ENCODE measurements at places on chromosomes 4 and X.

- DNase-seq: no peak
These were observed 10.7 kb upstream of the HCCS start for GRCh38 chrX:11100281-11101035.

DNA sequence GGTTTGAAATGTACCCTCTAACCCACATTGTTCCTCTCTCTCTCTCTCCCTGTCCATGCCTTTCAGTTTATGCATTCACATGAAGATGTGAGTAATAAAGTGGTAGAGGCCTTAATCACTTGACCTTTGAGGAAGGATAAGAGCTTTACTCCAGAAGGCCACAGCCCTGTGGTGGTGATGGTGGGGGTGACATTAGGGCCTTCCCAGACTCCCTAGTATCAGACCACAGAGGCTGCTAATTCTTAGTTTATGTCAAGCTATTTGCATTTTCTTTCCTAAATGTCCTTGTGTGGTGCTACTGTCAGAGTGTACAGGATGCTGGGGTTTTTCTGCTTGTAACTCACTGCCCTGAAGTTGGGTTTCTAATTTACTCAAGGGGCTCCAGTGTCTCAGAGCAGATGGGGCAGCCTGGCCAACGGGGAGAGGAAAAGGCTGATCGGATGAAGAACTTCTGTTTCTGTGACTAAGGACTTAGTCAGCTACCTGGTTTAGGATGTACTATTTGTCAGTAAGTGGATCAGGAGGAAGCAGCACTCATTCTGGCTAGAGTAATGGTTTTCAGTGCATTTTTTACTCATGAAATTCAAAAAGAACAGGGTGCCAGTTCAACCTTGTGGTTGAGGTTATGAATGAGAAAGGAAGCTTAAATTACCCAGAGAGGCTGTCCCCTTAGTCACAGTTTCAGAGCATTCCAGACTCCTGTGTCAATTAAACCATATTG, 509.6 kb upstream of the DIPK2B start:
- DNase-seq: no peak

DNA sequence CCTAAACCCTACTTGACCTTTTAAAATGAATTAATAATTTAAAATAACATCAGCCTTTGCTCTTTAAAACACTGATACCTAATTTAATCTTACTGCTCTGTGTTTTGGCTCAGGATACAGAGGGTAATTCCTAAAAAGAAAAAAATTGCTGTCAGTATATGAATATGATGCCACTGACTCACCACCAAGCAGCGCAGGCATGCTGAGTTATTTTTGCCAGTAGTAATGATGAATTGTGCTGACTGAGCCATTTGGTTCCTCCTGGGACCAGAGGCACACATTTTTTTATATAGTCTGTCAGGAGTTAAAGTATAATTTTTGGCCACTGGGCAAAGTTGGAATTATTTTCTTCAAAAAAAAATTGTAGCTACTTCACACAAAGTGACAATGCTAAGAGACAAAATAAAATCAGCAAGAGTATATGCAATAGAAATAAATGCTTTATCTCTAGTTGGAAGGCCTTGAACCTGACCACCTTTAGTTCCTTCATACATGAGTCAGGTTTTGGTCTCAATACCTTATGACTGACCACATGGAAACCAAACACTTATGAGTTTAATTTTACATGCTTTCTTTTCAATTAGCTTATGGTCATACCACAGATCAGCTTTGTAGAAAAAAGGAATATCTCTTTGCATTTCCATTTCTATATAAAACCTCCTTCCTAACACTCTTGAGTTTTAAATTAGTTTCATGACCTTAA, 115.1 kb downstream of the PPP3CA start:
- peak; percentile 30 for DNase-seq

DNA sequence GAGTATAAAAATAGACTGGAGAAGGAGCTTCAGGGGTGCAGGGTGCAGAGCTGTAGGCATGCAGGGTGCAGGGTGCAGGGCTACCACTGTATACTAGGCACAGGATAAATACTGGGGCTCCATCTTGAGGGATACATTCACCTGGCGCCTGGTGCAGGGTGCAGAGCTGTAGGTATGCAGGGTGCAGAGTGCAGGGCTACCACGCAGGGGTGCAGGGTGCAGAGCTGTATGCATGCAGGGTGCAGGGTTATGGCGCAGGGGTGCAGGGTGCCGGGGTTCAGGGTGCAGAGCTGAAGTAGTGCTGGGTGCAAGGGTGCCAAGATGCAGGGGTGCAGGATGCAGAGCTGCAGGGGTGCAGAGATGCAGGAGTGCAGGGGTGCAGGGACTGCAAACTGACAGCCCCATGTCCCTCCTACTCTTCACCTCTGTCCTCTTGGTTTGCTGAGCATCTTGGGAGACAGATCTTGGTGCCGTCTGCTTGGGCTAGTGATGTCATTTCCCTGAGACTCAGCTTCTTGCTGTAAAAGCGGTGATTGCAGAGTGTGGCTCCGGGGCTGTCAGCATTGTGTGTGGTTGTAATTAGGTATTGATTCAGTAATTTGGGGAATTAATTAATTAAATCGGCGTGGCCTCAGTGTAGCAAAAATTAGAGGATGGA, 91.2 kb downstream of the ADRA2C start:
- no peak for DNase-seq

- DNase-seq: no peak
These were observed 2308.1 kb upstream of the AGA start for GRCh38 chr4:179750374-179750773.

DNA sequence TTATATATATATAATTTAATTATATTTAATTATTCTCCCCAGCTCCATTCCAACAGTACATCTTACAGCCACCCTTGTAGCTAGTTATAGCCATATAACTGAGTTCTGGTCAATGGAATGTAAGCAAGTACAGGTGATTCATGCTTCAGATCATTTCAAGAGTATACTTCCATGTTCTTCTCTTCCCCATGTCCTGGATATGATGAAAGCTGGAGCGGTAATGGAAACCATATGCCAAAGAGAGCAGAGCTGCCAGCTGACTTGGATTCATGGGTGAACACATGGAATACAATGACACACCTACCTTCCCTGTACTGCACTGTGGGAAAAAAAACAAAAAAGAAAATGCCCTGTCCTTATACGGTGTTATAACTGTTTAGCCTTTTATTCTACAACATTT, 17.5 kb upstream of the CORIN start:
- no peak for DNase-seq

DNA sequence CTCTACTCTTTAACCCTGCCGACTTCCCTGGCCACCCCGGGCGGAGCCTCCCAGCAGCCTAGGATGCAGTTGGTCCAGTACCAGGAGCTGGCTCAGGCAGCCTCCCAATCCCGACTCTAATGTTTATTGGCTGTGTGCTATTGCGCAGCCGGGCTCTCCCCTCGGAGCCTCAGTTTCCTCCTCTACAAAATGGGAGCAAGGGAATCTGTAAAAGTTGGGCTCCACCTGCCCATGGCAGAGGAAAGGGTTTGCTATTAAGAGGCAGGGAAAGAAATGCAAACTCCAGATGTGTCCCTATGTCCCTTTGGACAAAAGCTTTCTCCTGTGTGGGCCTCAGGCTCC, 140.8 kb upstream of the PJA1 start:
- DNase-seq: no peak

DNA sequence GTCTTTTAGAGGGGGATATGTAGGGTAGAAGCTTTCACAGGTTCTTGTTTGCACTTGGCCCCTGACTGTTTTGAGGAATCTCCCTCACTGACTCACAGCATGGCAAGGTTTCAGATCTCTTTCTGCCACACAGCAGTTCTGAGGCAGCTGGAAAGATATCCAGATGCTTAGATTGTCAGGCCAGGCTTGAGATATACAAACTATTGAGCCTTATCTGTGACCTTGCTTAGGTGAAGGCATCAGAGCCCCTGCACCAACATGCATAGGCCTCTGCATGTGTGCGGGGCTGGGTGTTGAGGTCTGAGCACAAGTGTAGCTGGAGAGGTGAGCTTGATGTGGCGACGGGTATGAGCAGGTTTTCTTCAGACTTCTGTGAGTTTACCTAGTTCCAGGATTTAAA, 80.9 kb upstream of the MSANTD1 start:
- DNase-seq: no peak

GRCh38 chr4:159047478-159048165, 55.3 kb upstream of the RAPGEF2 start:
- no peak for DNase-seq

DNA sequence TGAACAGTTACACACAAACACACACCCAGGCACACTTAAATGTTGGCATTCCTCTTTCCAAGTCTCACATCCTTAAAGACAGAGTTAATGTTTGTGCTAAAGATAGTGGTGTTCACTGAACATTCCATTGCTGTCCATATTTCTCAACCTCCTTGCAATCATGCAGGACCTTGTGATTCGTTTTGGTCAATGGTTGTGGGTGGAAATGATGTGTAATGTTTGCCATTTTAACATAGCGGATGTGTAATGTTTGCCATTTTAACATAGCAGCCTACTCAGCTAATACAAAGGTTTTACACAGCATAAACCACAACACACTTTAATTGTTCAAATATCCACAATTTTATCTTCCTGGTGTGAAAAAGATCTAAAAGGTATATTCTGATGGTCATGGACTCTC, 93.9 kb downstream of the CEP44 start:
- no peak for DNase-seq

DNA sequence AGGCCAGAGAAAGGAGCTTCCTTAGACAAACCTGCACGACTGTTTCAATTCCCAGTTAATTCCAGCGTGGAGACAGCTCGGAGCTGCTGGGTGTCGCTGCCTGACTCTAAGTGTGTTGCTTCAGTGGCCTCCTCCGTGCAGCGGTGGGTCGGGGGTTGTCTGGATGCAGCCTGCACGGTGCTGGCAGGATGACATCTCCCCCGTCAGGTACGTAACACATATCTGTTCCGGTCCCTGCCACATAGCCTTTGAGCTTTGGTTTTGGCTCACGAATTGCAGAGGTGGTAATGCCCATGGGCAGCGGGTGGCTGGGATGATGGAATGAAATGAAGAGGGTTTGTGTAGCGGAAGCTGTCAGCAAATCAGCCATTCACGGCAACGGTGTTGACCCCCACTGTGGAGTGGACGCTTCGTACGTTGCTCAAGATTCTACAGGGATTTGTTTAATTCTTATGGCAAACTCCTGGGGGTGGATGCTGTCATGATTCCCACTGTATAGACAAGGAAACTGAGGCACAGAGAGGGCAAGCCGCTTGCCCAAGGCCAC, 33.7 kb upstream of the HMX1 start:
- peak; percentile 76 for DNase-seq

DNA sequence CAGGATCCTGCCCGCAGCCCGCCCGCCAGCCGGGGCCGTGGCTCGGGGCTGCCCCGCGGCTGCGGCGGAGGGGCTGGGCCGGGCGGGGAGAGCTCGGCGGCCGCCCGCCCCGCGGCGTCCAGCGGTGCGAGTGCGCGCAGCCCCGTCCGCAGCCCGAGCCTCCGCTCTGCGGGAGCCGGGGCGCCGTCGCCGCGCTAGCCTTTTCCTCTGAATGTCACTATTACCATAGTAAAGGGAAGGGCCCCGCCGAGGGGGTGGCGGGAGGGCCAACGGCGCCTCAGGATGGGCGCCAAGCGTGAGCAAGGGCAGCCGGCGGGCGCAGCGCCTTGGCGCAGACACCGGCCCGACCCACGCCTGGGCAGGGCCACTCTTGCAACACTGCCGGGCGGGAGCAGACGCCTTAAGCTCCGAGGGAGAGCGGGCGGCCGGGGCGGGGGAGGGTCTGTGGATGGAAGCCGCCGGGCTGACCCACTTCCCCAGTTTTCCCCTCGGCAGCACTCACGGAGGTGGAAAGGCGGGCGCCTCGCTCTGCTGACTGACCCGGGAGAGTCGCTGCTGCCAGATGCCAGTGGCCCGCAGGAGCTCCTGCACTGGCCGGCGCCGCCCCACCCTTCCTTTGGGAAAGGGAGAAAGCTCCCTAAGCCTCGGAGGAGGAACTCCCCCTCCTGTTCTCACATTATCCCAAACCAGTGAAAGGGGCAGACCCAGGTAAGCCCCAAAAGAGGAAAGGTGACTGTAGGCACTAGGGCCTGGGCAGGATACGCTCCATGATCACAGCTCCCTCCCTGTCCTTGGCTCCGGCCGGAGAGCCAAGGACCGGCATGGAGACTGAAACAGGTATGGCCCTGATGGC, 329.4 kb downstream of the HNRNPD start:
- peak; percentile 19 for DNase-seq

DNA sequence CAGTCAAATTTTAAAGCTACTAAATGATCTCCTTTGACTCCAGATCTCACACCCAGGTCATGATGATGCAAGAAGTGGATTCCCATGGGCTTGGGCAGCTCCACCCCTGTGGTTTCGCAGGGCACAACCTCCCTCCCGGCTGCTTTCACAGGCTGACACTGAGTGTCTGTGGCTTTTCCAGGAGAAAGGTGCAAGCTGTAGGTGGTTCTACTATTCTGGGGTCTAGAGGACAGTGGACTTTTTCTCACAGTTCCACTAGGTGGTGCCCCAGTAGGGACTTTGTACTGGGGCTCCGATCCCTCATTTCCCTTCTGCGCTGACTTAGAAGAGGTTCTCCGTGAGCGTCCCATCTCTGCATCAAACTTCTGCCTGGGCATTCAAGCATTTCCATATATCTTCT, 845.2 kb downstream of the PCDH18 start:
- no peak for DNase-seq

GRCh38 chr4:138698641-138699040, 316.9 kb upstream of the NOCT start:
- DNase-seq: no peak

- no peak for DNase-seq
These were observed 12.3 kb upstream of the ENOX2 start for GRCh38 chrX:130915302-130915701.

- no peak for DNase-seq
These were observed 247.2 kb upstream of the MTMR8 start for GRCh38 chrX:64642482-64642881.

- peak; percentile 84 for DNase-seq
These were observed 40.1 kb upstream of the SETD7 start for GRCh38 chr4:139596034-139596683.

DNA sequence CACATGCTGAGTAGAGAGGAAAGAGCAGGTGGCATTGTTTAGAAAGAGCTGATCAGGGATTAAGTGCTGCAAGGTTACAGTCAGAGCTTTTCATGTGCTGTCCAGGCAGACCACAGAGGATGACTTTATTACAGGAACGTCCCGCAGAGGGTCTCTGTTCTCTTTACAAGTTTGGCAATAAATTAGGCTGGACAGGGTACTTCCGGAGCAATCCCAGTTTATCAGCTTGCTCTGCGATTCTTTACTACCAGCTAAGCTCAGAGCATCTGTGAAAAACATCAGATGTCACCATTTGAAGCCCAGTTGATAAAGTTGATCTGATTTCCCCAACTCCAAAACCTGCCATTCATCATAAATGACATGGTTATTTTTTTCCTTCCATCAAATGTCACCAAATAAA, 633.1 kb downstream of the NLGN4X start:
- DNase-seq: no peak

GRCh38 chr4:82430193-82430963, at the start of the genes ENOPH1 and HNRNPDL:
Gene ENOPH1 (plus strand): TSS chr4:82430590. CDS start chr4:82430830, 240 bp downstream.
Gene HNRNPDL (minus strand): TSS chr4:82430462. CDS start chr4:82429690, 772 bp downstream.
- peak; percentile 96 for DNase-seq

GRCh38 chr4:113687067-113687718, 74.3 kb downstream of the CAMK2D start:
- no peak for DNase-seq

GRCh38 chrX:40506201-40506985, 74.4 kb upstream of the ATP6AP2 start:
- no peak for DNase-seq

Data from lower leg skin (tissue), 4 donors.